ENCODE measurements at places on chromosomes 3 and 15. TPM values are rescaled to one million over a fixed set of nuclear protein-coding genes. Genes with fewer than 3 reads are reported as not detected.
A peak's percentile ranks its signal among the peaks of the same experiment; 100 is the strongest.

Gene CAV3
- total RNA-seq, result not detected

DNA sequence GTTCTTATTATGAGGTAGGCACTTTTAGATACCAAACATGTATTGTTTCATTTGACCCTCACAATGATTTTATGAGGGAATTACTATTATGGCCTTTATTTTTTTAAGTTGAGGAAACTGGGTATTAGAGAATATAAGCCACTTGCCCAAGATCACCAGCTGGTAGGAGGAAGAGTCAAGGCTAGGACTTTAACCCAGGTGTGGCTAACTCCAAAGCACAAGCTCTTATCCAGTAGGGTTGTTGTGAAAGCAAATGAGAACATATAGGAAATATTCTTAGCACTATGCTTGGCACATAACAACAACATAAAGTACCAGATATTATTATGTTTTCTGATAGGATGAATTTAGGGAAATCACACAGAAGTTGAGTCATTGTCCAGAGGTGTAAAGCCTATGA is 7.9 kb downstream of the BTLA start:
- no peak for DNase-seq

Gene AHSG
- total RNA-seq, result under 0.01 TPM

Gene SHC4
- 0.51 TPM for total RNA-seq

DNA sequence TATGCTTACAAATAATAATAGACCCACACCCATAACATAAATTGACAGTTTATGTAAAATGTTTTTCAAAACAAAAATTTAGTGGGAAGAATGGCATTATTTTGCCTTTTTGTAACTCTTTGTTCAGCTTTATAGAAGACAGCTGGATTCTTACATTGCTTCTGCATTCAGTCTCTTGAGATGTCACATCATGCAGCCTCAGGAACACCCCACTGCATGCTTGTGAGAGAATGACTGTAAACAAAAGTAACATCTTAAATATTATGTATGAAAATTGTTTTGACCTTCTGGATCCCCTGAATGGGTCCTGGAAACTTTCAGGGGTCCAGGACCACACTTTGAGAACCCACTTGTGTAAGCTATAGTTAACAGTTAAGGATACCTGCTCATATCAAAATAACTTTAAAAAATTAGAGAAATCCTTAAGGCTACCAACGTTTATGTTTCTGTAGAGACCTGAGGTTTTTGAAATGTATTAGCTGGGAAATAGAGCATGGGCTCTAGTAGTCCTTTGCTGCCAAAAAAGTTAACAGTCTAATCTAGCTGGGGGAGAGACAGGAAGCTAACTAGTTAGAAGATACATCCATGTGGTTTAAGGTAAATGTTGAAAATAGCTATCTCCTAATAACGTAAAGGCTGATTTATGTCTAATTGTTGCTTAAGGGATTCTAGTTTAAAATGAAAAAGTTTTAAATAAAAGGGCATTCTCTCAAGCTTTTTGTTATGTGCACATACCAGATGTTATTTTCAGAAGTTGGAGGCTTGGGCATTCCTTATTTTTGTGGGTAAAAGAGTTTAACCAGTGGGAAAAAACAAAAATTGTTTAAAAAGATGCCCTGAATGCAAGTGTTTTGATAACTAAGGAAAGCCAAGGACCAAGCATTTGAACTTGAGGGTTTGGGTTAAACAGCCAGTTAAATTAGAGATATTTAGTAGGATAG is 3.8 kb downstream of the USP3 start:
- DNase-seq, result no peak

Gene CKMT1B
- not detected for total RNA-seq

Gene CCDC13
- 0.13 TPM for total RNA-seq

DNA sequence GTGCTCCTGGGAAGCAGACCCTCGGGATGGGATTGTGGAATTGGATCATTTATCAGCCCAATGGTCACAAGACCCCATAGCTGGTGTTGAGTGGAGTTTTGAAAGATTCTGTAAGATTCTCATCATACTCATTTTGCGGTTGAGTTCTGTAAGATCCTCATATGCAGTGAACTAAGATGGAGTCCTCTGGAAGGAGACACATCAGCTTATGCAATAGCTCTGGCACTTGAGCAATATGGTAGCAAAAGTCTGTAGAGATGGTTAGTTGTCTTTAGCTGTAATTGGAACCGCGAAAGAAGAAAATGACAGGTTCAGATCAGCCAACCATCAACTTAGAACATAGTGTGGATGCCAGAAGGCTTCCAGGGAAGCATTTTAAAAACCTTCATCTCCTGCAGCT is 184.5 kb upstream of the TSC22D2 start:
- DNase-seq, result no peak

Gene NANOGP8
- not detected for total RNA-seq

Gene LAMB2
- total RNA-seq, result 657 TPM

- DNase-seq, result no peak
Observed at GRCh38 chr15:69857686-69858391, 239.9 kb downstream of the TLE3 start.

- no peak for DNase-seq
Observed at GRCh38 chr3:72036899-72037298, 252.0 kb upstream of the PROK2 start.

- peak; percentile 38 for DNase-seq
Observed at GRCh38 chr15:39511000-39511915, 69.6 kb upstream of the THBS1 start.

- DNase-seq, result no peak
Observed at GRCh38 chr3:60298141-60298540, 953.1 kb downstream of the FHIT start.

Gene ASB14
- total RNA-seq, result not detected

Gene GOLGA8R
- total RNA-seq, result 0.26 TPM

DNA sequence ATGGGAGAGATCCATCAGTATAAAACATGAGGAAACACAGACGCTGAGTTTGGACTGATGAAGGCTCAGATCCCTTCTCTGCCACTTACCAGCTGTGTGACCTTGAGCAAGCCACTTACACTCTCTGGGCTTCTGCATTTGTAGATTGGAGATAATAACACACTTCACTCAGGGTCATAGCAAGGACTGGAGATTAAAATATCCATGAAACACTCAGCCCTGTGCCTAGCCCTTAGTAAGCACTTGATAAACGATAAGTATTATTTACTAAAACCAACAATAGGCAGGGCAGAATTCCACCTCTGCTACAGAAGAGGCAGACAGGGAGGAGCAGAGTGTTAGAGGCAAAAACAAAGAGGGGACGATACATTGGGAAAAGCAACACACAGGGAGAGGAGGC is 420.5 kb upstream of the WNT5A start:
- no peak for DNase-seq

- DNase-seq, result peak; percentile 69
Observed at GRCh38 chr15:85408270-85408746, 27.9 kb downstream of the AKAP13 start.

DNA sequence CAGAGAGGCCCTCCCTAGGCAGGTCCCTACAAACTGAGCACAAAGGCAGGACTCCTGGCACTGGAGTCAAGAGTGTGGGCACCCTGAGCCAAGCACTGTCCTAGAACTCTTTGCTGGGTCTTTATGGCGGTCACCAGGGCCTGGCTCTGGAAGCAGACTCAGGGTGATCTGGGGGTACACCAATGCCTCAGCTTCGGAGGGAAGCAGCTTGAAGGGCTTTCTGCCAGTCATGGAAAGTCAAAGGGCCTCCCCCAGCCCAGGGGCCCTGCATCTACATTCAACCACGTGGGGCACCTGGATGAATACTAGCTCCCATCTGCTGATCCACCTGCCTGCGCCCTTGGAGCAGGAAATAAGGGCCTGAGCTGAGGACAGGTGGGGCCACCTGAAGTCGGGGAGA is 7.4 kb downstream of the EPB42 start:
- DNase-seq, result no peak

Gene STAC
- 2.1 TPM for total RNA-seq

Gene BCL2A1
- total RNA-seq, result 0.13 TPM

DNA sequence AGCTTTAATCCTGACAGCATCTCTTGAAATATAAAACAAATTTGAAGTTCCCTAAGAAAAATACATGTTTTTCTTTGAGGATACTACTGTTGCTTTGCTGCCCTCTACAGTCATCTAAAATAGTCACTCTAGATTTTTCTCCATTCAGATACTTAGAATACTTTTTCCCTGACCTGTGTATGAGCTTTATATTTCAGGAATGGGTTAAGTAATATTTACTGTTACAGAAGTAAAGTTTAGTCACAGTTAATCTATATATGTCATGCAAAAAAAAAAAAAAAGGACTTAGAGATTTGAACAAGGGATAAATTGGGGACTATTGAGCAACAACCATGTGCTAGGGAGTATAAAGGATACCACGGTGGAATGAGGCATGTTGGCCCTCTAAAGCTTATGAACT is 8.8 kb downstream of the NECTIN3 start:
- peak; percentile 47 for DNase-seq

DNA sequence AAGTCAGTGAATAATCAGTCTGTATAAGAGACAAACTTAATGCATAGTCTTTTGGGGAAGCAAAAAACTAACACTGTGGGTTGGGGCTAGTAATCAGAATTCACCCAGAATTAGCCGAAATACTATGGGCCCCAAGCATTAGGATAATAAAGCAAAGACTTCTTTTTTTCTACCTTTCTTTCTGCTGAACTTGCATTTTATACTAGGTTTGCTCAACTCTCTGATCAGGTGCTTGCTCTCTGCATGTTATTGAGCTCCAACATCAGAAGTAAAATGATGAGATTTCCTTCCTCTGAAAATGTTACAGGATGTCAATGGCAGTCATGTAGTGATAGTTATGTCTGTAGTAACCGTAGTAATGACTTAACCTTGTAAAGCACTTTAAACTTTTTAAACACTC is 216.6 kb downstream of the KCNMB2 start:
- no peak for DNase-seq

Gene C15orf62
- total RNA-seq, result 0.39 TPM

Gene SLC7A14
- total RNA-seq, result under 0.01 TPM

Gene SLC28A2
- not detected for total RNA-seq

DNA sequence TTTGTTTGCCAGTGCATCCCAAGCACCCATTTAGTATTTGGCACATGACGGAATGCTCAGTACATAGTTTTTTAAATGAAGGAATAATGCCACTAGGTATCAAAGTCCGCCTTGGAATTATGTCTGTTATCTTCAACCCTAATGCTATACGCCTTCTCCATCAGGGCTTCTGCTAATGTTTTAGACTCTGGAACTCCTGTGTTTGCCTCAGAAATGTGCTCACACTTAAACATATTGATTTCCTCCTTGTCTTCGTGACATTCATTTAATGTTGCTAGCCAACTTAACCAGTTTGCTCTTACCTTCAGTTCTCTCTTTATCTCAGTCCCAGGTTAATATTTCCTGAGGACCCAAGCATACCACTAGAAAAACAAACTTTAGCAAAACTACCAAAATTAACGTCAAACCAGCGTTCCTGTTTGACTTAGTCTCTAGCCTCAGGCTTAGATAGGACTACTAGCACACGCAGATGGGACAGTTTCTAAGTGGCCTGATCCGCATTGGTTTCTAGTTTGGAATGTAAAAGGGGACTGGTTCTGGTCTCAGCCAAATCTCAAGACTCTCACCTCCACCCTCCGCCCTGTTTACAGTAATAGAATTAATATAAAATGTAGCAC is 81.4 kb downstream of the IL1RAP start:
- no peak for DNase-seq

GRCh38 chr3:17478673-17479072 is 263.8 kb downstream of the TBC1D5 start:
- peak; percentile 2 for DNase-seq

All from dermis microvascular lymphatic vessel endothelial cell (primary cell).